ENCODE measurements at places on chromosomes 1 and 21. TPM values are rescaled to one million over a fixed set of nuclear protein-coding genes. Genes with fewer than 3 reads are reported as not detected.
A peak's percentile ranks its signal among the peaks of the same experiment; 100 is the strongest.

DNA sequence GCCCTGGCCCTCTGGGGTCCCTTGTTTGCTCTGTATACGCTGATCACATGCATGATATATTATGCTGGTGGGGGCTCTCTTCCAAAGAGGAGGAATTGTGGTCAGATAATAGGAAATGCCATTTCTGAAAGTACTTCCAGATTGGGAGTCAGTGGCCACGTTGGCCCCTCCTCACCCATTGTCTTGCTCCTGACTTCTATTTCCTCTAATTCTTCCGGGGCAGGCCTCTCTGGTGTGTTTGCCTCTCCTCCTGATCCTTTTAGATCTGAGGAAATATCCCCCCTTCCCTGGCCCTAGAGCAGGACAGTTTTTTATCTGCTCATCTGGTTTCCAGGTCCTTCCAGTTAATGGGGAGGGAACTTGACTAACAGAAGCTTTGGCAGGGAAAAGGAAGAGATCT lies 2.9 kb downstream of the VANGL2 start:
- peak; percentile 17 for DNase-seq

DNA sequence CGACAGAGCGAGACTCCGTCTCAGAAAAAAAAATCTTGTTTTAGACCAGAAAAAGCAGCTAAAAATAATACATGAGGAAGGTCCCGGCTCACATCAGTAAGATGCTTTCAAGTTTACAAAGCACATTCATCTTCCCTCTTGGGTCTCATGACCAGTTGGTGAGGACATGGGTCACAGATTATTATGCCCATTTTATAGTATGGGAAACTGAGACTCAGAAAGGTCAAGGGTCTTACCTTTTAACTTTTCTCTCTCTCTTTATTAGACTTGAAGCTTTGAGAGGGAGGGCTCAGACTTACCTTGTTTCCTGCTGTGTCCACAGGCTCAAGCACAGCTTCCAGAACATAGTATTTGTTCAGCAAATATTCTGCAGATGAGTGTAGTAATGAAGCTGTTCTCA lies 13.2 kb upstream of the RCC2 start:
- DNase-seq, result no peak

- DNase-seq, result no peak
Measured at GRCh38 chr1:30615076-30615795, 108.1 kb downstream of the MATN1 start.

DNA sequence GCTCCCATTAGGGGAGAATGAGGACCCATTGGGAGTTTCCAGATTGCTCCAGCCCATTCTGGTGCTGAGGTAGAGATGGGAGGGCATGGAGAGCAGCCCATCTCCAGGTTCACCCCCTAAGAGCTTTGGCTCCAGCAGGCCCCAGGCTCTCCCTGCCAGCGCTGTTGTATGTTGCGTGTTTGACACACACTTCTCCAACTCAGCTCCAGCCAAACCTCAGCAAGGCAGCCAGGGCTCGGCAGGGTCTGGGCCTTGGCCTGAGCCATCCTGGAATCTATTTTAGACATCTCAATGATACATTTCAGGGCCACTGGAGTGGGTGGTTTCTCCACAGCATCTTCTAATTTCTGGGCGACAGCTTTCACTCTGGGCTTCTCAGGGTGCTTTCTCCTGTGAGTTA lies 117.0 kb downstream of the NAV1 start:
- no peak for DNase-seq

- no peak for DNase-seq
Measured at GRCh38 chr1:87869567-87869966, 540.9 kb downstream of the LMO4 start.

DNA sequence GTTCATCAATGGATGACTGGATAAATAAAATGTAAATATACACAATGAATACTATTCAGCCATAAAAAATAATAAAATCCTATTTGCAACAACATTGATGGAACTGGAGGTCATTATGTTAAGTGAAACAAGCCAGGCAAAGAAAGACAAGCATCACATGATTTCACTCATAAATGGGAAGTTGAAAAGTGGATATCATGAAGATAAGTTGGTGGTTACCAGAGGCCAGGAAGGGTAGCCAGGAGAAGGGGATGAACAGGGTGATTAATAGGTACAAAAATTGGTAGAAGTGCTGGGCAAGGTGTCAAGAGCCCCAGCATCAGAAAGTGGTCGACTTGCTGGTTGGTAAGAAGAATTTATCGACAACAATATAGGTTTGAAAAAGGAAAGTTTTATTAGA lies 1.3 kb upstream of the PARK7 start:
- no peak for DNase-seq

DNA sequence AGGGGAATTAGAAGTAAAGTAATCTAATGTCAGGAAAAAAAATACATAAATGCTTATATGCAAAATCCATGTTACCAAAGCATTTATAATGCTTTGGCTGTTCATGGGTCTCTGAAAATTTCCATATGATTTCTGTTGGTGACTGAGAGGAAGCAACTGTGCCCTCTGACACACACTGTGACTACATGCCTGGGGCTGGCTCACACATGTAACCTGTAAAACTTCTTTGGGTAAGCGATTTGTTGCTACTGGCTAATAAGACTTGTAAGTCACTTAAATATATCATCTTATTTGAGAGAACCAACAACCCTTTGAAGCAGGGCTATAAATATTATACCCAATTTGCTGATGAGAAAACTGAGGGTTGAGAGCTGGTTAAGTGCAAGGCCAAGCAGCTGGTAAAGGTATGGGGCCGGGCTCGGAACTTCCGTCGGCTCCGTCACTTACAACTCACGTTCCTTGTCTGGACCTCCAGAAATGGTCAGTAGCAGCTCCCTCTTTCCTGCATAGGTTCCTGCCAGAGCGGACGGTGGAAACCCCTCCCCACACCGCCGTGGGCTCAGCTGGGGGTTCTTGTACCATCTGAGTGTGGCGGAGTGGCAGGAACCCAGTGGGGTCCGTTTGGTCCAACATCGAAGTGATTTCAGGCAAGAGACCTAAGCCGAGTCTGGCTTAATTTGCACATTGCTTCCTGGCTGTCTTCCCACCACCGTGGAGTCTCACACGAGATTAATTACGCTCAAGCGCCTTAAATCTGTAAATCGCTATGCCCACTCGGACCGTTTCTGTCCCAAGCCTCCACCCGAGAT lies 714 bp downstream of the DFFA start:
- DNase-seq, result no peak

DNA sequence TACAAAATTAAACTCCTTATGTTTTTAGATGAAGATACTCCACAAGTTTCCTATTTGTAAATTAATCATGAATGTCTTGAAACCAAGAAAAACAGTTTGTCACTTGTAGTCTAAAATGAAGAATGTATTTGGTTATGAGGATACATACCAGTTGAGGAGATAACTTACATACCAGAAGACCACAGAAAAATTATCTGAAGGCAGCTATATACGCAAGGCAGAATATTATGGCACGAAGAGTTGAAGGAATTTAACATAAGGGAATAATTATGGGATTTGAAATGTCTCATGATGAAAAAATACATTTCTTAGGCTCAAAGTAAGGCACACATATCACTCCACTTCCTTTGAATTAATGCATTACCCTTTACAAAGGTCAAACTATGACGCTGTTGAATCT lies 73.3 kb downstream of the IFI44 start:
- no peak for DNase-seq

DNA sequence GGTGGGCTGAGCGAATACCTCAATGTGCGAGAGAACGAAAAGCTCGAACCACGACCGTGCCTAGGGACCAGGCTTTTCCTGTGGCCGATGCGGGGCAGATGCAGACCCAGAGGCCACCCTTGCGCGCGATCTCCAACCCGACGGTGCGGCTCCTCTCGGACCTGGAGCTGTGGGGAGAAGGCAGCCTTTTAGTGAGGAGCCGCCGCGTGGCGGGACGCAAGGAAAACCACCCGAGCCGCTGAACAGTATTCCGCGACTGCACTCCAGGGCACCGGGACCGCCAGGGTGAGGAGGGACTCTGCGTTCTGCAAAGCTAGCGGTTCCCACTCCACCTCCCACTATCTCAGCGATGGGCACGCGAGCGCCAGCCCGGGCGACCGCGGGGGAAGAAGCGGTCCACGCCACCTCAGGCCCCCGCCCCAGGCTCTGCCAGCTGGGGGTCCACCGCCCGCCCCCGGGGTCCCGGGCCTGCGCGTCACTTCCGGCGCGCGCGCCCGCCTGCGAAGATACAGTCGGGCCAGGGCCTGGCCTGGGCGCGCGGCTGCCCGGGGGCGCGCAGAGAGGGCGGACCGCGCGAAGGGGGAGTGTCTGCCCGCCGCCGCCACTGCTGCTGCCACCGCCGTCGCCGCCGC lies 66.5 kb upstream of the PRKACB start:
- DNase-seq, result peak; percentile 79

The RNF186 gene
- 0.33 TPM for total RNA-seq

The TMEM82 gene
- total RNA-seq, result 5.8 TPM

All from liver (tissue), 10 donors.